H1 (cell line): ENCODE measurements at places on chromosomes 3 and 15. TPM values are rescaled to one million over a fixed set of nuclear protein-coding genes. Genes with fewer than 3 reads are reported as not detected.

- DNase-seq = no peak
- H3K27me3 ChIP-seq = 0 out of 2 replicates have a peak, but pooled peaks cover 6% of the 10 kb centered on the region
- no peak overlapping the region for H3K4me3 ChIP-seq
- no peaks in the 10 kb centered on the region for H3K36me3 ChIP-seq
- H3K27ac ChIP-seq = no peak overlapping the region
Measured at GRCh38 chr3:11020764-11021163, 28.2 kb downstream of the SLC6A1 start.

NOX5 gene
- polyA plus RNA-seq = under 0.01 TPM in 1 of 2 replicates, not detected in the other

DNA sequence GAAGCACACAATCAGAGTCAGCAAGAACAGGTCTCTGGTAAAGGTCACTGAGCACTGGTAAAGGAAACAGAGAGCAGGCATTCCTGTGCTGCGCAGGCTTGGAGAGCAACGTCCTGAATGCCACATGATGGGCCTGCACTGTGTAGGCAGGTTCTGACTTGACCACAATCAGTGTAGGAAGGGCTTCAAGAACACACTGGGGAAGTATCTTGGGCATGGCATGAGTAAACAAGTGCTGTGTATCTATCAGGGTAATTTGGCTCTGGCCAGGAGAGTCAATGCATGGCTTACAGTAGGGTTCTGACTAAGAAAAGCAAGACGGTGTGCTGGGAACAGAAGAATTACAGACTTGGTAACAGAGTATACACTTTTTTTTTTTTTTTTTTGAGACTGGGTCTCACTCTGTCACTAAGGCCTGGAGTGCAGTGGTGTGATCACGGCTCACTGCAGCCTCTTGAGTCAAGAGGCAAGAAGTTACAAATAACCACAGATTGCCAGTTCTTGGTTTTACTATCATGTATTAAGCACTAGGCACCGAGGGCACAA lies 30.6 kb downstream of the TBC1D2B start:
- no peak overlapping the region for H3K27ac ChIP-seq
- DNase-seq = no peak
- peaks cover 5% of the 10 kb centered on the region; the same call in 1 of the 2 replicates for H3K36me3 ChIP-seq
- 0 out of 2 replicates have a peak, but pooled peaks cover 3% of the 10 kb centered on the region for H3K4me1 ChIP-seq
- no peak overlapping the region for H3K4me3 ChIP-seq
- H3K27me3 ChIP-seq = no peaks in the 10 kb centered on the region

DNA sequence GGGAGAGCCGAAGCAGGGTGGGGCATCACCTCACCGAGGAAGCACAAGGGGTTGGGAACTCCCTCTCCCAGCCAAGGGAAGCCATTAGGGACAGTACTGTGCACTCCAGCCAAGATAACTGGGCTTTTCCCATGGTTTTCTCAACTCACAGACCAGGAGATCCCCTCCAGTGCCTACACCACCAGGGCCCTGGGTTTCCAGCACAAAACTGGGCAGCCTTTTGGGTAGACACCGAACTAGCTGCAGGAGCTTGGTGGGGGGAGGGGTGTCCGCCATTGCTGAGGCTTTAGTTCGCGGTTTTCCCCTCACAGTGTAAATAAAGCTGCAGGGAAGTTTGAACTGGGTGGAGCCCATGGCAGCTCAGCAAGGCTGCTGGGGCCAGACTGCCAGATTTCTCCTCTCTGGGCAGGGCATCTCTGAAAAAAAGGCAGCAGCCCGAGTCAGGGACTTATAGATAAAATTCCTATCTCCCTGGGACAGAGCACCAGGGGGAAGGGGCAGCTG lies 129.6 kb upstream of the LMCD1 start:
- no peak for DNase-seq
- H3K27ac ChIP-seq = no peak overlapping the region
- H3K4me3 ChIP-seq = no peak overlapping the region
- H3K27me3 ChIP-seq = no peaks in the 10 kb centered on the region
- no peaks in the 10 kb centered on the region for H3K36me3 ChIP-seq
- H3K4me1 ChIP-seq = no peaks in the 10 kb centered on the region

DNA sequence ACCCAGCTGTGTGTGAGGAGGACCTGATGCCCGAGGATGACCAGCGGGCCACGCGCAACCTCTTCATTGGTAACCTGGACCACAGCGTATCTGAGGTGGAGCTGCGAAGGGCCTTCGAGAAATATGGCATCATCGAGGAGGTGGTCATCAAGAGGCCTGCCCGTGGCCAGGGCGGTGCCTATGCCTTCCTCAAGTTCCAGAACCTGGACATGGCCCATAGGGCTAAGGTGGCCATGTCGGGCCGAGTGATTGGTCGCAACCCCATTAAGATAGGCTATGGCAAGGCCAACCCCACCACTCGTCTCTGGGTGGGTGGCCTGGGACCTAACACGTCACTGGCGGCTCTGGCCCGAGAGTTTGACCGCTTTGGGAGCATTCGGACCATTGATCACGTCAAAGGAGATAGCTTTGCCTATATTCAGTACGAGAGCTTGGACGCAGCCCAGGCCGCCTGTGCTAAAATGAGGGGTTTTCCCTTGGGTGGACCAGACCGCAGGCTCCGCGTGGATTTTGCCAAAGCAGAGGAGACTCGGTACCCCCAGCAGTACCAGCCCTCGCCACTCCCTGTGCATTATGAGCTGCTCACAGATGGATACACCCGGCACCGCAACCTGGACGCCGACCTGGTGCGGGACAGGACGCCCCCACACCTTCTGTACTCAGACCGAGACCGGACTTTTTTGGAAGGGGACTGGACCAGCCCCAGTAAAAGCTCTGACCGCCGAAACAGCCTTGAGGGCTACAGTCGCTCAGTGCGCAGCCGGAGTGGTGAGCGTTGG lies 1.5 kb downstream of the RBM15B start:
- peaks cover 35% of the 10 kb centered on the region for H3K36me3 ChIP-seq
- H3K4me1 ChIP-seq = peaks cover 23% of the 10 kb centered on the region
- peak overlapping the region; percentile 90 for H3K4me3 ChIP-seq
- peak overlapping the region; percentile 81; the same call in 1 of the 2 replicates for H3K27ac ChIP-seq
- H3K27me3 ChIP-seq = no peaks in the 10 kb centered on the region

GRCh38 chr3:146446026-146446425 lies 23.3 kb downstream of the PLSCR2 start:
- no peak overlapping the region for H3K4me3 ChIP-seq
- no peaks in the 10 kb centered on the region for H3K27me3 ChIP-seq
- H3K4me1 ChIP-seq = no peaks in the 10 kb centered on the region
- no peaks in the 10 kb centered on the region for H3K36me3 ChIP-seq
- no peak for DNase-seq
- no peak overlapping the region for H3K27ac ChIP-seq

- no peak overlapping the region for H3K27ac ChIP-seq
- no peak overlapping the region for H3K4me3 ChIP-seq
- no peaks in the 10 kb centered on the region for H3K36me3 ChIP-seq
- H3K4me1 ChIP-seq = peaks cover 2% of the 10 kb centered on the region
- DNase-seq = no peak
- no peaks in the 10 kb centered on the region for H3K27me3 ChIP-seq
Measured at GRCh38 chr3:66485291-66485968, 15.4 kb downstream of the LRIG1 start.

- H3K4me3 ChIP-seq = no peak overlapping the region
- H3K36me3 ChIP-seq = no peaks in the 10 kb centered on the region
- no peaks in the 10 kb centered on the region for H3K27me3 ChIP-seq
- no peak for DNase-seq
- H3K4me1 ChIP-seq = no peaks in the 10 kb centered on the region
Measured at GRCh38 chr3:37223141-37223558, 48.8 kb upstream of the LRRFIP2 start.

DNA sequence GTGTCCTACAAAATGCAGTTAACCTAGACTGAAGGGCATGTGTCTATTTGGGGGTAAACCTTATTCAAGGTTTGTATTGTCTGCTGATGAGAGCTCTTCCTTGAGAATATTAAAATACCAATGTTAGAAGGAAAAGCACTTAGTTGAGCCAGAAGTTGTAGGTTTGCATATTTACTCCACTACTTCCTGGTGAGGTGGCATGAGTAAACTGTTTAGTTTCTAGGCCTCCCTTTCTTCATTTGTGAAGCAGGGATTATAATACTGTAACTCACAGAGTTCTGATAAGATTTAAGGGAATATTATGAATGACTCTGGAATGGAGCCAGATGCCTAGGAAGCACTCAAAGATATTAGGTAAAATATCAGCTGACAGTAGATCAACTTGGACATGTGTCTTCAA lies 46.7 kb downstream of the CD200R1L start:
- H3K27ac ChIP-seq = no peak overlapping the region
- no peak for DNase-seq
- no peaks in the 10 kb centered on the region for H3K36me3 ChIP-seq
- H3K27me3 ChIP-seq = no peaks in the 10 kb centered on the region
- H3K4me1 ChIP-seq = no peaks in the 10 kb centered on the region

DNA sequence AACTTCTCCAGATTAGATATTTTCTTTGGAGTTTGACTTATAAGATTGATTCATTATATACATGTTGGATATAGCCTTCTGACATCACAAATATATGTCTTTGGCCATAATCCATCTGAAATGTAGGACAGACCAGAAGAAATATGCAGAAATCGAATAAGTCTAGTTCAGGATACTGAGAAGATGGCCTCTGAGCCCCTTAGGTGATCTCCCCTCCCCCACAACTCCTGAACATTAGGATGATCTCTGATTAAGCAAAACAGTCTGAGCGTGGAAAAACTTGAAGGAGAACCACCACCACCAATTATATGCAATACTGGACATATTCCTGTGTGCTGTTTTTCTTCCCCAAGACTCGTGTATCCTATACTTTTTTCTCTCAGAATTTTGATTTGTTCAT lies 3.2 kb downstream of the SETD5 start:
- peak overlapping the region; percentile 95 for H3K4me3 ChIP-seq
- no peaks in the 10 kb centered on the region for H3K27me3 ChIP-seq
- no peak for DNase-seq
- H3K36me3 ChIP-seq = no peaks in the 10 kb centered on the region
- H3K27ac ChIP-seq = no peak overlapping the region
- peaks cover 21% of the 10 kb centered on the region; the same call in 1 of the 2 replicates for H3K4me1 ChIP-seq

DNA sequence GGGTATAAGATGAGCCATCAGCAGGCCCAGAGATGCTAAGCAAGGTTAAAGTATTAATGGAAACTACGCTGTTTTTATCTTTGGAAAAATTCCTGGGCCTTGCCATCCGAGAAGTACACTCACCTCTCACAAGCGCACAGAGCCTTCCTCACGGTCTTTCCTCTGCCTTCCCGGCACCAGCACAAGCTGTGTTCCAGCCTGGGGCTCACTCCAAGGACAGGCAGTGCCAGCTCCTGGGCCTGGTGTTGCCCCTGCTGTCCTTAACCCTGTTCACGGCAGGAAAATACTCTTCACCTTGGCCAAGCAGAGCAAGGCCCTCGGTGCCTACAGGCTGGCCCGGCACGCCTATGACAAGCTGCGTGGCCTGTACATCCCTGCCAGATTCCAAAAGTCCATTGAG lies 14.3 kb upstream of the RHO start:
- H3K4me3 ChIP-seq = no peak overlapping the region
- no peaks in the 10 kb centered on the region; the same call in 1 of the 2 replicates for H3K36me3 ChIP-seq
- DNase-seq = no peak
- no peaks in the 10 kb centered on the region for H3K27me3 ChIP-seq
- H3K27ac ChIP-seq = no peak overlapping the region

SLC28A1 gene
- polyA plus RNA-seq = 0.03 and 0.09 TPM in 2 replicates

- H3K27me3 ChIP-seq = no peaks in the 10 kb centered on the region
- no peaks in the 10 kb centered on the region for H3K36me3 ChIP-seq
- no peak overlapping the region for H3K4me3 ChIP-seq
- no peaks in the 10 kb centered on the region; the same call in 1 of the 2 replicates for H3K4me1 ChIP-seq
Measured at GRCh38 chr3:188979248-188979647, 192.5 kb upstream of the TPRG1 start.

- H3K36me3 ChIP-seq = peaks cover 45% of the 10 kb centered on the region
- H3K27me3 ChIP-seq = no peaks in the 10 kb centered on the region
- H3K4me3 ChIP-seq = no peak overlapping the region
- DNase-seq = no peak
Measured at GRCh38 chr3:52490939-52491526, 4.1 kb upstream of the STAB1 start.

GRCh38 chr15:70308011-70308734 lies 210.5 kb upstream of the TLE3 start:
- no peak overlapping the region for H3K27ac ChIP-seq
- no peak for DNase-seq
- H3K27me3 ChIP-seq = no peaks in the 10 kb centered on the region; the same call in 1 of the 2 replicates
- 0 out of 2 replicates have a peak, but pooled peaks cover 3% of the 10 kb centered on the region for H3K4me1 ChIP-seq

LNP1 gene
- polyA plus RNA-seq = 6.6 and 7.8 TPM in 2 replicates

SLITRK3 gene
- 0.71 and 1.1 TPM in 2 replicates for polyA plus RNA-seq

GRCh38 chr3:59327376-59327808 lies 277.6 kb upstream of the CFAP20DC start:
- no peaks in the 10 kb centered on the region for H3K27me3 ChIP-seq
- H3K27ac ChIP-seq = no peak overlapping the region
- H3K36me3 ChIP-seq = no peaks in the 10 kb centered on the region
- H3K4me3 ChIP-seq = no peak overlapping the region
- H3K4me1 ChIP-seq = peaks cover 2% of the 10 kb centered on the region; the same call in 1 of the 2 replicates

ZNF148 gene
- 2.0 and 3.7 TPM in 2 replicates for polyA plus RNA-seq

SH2D7 gene
- not detected in 2 replicates for polyA plus RNA-seq
